ENCODE measurements at places on chromosomes 5 and 9.
A peak's percentile ranks its signal among the peaks of the same experiment; 100 is the strongest.

GRCh38 chr9:503326-503725 lies 288.7 kb downstream of the DOCK8 start:
- DNase-seq, result no peak

DNA sequence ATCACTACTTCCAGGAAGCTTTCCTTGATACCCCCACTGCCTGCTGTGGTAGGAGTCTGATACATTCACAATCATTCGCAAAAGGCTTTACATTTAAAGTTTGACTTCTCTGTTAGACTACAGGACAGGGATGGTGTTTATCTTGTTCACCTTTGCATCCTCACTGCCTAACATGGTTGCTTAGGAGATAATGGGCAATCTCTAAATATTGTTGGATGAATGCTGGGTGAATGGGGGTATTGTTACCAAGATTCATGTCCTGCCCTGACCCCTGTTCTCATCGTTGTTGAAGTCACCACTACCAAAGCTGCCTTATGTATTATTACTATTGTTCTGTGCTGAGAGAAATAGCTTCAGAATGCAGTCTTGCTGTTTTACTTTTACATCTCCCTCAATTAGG lies 7.7 kb upstream of the TMEFF1 start:
- no peak for DNase-seq

DNA sequence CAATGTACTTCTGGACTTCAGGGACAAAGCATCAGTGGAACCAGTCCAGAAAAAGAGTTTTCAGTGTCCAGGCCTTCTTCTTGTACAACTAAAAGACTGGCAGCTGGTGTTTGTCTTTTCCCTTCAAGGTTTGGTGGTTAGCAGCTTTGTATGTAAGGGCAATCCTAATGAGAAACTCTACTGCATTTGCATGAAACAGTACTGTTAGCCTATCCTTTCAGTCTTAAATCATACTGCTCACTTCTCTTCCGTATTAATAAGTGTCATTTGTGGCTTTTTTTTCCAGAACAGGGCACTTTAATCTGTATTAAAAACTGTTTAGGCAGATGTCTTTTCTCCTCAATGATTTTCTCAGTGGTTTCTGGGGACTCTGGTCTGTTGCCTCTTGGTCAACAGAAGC lies 48.9 kb downstream of the FAM174A start:
- DNase-seq, result no peak

DNA sequence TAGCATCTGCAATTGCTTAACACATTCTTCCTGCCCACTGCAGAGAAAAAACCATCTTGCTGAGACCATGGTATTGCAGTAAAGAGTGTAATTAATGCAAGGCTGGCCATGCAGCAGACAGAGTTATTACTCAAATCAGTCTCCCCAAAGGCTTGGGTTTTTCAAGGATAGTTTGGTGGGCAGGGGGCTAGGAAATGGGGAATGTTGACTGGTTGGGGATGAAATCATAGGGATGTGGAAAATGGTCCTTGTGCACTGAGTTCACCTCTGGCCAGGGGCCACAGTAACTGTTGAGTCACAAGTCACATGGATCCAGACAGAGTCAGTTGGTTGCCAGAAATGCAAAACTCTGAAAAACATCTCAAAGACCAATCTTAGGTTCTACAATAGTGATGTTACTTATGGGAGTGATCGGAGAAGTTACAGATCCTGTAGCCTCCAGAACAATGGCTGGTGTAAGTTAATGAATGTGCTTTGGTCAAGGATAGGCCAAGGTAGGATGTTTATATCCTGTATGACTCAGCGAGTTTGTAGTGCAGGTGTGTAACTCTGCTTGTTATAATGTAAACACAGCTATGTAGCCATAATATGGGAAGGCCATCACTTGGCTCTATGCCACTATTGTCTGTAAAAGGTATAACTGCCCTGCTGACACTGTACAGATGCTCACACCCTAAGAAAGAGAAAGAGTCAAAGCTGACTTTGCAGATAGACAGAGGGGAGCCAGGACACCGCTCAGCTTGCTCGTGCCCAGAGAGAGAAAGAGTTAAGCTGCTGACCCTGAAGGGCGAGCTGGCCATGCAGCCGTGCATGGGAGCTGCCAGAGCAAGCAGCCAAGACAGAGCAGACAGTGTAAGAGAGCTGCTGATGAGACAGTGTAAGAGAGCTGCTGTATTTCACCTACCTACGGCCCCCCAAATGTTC lies 27.2 kb downstream of the C9orf152 start:
- peak; percentile 60 for DNase-seq

DNA sequence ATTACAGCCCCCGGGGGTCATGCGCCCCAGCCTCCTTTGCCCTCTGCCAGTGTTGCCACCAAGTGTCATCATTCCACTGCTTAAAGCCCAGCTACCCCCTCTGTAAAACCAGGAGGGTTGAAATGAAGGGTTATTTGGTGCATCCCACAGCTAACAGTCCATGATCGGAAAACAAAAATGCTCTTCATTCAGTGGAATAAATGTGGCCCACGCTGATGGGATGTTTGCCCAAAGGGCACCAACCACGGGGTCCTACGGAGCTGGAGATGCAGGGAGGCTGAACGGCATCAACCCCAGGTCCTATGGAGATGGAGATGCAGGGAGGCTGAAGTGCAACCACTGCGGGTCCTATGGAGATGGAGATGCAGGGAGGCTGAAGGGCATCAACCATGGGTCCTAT lies 218.5 kb upstream of the IRX1 start:
- no peak for DNase-seq

DNA sequence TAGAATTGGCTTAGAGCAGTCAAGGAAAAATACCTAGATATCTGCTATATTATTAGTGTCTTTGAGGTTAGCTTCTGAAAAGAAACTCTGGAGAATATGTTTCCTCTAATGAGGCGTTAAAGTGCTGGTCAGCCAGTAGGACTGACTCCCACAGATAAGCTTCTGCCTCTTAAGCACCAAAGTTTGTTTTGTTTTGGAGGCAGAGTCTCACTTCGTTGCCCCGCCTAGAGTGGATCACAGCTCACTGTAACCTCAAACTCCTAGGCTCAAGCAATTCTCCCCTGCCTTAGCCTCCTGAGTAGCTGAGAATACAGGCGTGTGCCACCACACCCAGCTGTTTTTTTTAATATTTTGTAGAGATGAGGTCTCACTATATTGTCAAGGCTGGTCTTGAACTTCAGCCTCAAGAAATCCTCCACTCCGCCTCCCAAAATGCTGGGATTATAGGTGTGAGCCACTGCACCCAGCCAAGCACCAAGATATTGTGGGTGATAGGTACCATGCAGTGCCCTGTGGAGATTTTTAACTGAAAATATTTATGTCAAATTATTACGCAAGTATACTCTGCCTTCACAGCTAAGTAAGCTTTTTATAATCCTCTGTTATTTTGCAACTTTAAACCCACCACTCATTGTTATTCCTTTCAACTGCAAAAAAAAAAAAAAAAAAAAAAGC lies 24.7 kb upstream of the TMEM171 start:
- no peak for DNase-seq

DNA sequence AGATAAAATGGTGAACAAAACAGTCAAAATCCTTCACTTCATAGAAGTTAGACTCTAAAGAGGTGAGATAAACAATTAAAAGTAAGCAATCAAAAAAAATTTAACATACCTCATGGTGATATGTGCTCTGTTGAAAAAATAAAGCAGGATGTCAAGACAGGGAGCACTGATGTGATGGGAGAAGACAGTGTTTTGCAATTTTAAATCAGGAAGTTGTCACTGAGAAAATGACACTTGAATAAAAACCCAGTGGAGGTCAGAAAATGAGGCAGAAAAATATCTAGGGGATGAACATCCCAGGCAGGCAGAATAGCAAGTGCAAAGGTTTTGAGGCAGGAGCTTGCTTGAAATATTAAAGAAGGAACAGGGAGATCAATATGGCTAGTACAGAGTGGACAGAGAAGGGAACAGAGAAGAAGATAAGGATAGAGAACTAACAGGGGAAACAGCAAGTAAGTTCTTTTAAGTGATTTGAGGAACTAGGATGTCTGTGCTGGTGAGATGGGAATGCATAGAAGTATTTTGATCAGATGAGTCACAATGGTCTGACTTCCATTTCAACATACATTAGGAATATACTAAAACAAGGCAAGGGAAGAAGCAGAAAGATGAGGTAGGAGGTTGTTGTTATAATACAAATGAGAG lies 130.4 kb downstream of the CHSY3 start:
- peak; percentile 54 for DNase-seq

- DNase-seq, result peak; percentile 7
Observed at GRCh38 chr9:123834889-123835562, 94.9 kb downstream of the DENND1A start.

- DNase-seq, result no peak
Observed at GRCh38 chr9:74859786-74860185, 27.9 kb downstream of the TRPM6 start.
